ENCODE measurements at places on chromosomes 7 and 10. TPM values are rescaled to one million over a fixed set of nuclear protein-coding genes. Genes with fewer than 3 reads are reported as not detected.

The SEPTIN7 gene
- total RNA-seq = 181 TPM

The ARHGAP22 gene
- total RNA-seq = 21.3 TPM

The RBP3 gene
- total RNA-seq = not detected

The C10orf62 gene
- not detected for total RNA-seq

The ZNF32 gene
- 60.1 TPM for total RNA-seq

The FAM24B gene
- total RNA-seq = 6.8 TPM

The OR6B1 gene
- not detected for total RNA-seq

The TRIM50 gene
- total RNA-seq = not detected

The SLC16A12 gene
- under 0.01 TPM for total RNA-seq

The BMS1 gene
- total RNA-seq = 13.9 TPM

The WNT2 gene
- 3.9 TPM for total RNA-seq

The TEX47 gene
- total RNA-seq = not detected

The C7orf33 gene
- not detected for total RNA-seq

The KLLN gene
- total RNA-seq = 0.66 TPM

The CDK14 gene
- 41.1 TPM for total RNA-seq

The LDB1 gene
- total RNA-seq = 39.5 TPM

The ITIH5 gene
- total RNA-seq = 49.3 TPM

The SPDYE2B gene
- total RNA-seq = not detected

The HOXA3 gene
- 1.5 TPM for total RNA-seq

The TMEM273 gene
- not detected for total RNA-seq

The DGKB gene
- total RNA-seq = 0.26 TPM

The PRKAR2B gene
- total RNA-seq = 12.6 TPM

The IFIT1B gene
- not detected for total RNA-seq

The NEBL gene
- 0.33 TPM for total RNA-seq

Data from fibroblast of lung (primary cell).